ENCODE measurements at places on chromosomes 5 and 9.

- no peak for DNase-seq
Observed at GRCh38 chr5:172207511-172207910, 13.5 kb downstream of the EFCAB9 start.

GRCh38 chr5:134577022-134577795 lies 51.7 kb downstream of the JADE2 start:
- DNase-seq, result no peak

DNA sequence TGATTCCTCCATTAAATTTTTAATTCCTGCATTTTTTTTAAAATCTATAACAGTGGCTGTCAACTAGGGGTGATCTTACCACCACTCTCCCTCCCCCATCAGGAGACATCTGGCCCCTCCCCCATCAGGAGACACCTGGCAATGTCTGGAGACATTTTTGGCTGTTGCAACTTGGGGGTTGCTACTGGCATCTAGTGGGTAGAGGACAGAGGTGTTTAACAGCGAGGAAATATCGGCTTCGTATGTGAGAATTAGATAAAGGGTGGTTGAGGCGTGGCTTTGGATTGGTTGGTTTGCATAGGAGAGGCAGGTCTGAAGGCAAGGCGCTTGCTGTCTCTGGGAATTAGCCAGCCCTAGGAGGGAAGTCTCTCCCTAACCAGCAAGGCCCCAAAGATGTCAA lies 10.5 kb downstream of the CDHR2 start:
- no peak for DNase-seq

DNA sequence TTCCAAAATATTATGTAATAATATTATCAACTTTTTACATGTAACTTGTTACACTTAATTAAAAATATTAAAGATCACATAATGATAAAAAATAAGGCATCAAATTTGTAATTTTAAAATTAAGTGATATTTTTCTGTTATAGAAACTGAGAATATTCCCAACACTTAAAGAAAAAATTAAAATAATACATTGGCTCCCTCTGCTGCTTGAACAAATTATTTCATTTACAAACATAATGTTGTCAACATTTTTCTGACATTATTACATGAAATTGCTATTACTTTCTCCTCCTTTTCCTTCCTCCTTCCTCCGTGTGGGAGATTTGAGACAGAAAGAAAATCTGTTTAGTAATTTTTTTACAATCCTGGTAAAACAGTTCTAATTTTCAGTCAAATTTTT lies 42.3 kb downstream of the RNF180 start:
- no peak for DNase-seq

DNA sequence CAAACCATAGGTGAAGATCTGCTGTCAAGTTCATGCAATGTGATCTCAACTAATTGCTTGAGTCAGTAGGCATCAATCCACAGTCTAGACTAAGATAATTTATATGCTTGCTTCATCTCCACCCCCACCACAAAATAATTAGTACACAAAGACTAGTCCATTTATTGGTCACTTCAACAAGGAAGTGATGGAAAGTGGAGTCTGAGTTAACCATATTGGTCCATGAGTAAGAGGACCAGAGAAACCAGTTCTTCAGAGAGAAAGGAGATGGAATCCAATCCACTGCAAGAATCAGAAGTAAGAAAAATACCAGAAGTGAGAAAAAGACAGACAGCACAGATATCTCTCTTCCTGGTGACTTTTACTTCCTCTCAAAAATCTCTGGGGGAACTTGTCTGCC lies 366.5 kb downstream of the CHSY3 start:
- no peak for DNase-seq

DNA sequence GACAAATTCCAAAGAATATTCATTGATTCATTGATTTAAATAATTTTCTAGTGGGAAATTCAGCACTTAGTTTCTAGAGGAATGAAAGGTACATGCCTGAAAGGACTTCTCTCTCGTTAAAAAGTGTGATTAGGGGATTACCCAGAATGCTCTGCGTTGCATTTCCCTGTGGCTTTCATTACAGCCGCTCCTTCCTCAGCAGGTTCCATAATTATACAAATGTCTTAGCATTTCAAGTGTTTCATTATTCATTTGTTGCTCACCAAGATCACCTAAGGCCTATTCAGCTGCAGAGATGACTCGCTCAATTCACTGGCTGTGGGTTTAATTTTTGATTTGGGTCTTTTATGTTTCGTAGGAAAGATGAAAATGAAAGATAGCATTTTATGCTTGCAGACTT lies 52.8 kb downstream of the SPATA31C2 start:
- no peak for DNase-seq

- no peak for DNase-seq
Observed at GRCh38 chr9:22682961-22683699, 236.5 kb downstream of the DMRTA1 start.

DNA sequence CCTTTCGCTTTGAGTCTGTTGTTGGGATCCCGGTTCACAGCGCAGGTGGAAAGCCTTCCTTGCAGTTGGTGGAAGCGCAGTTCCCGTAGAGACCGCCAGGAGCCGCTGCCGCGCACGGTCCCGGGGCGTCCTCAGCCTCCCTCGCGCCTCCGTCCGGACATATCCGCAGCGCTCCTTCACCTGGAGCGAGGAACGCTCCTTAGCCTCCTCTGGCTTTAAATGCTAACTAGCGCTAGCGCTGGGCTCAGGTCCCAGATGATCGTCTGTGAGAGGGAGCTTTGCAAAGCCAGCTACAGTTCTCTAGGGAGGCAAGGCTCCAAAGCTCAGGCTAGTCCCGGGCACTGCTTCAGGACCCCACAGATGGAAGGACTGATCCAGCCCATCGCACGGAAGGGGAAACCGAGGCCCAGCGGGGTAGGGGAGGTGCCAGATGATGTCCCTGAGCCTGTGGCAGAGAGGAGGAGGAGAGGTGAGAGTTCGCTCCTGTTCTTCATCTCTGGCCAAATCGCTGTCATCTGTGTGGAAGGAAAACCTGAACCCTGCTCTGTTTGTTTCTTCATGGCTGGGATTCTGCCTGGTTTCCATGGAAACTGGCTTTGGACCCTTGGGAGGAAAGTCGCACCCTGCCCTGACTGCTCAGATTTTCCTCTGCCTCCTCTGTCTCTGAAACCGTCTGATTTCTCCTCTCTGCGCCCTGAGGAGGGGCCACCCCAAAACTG lies 31.4 kb downstream of the COL15A1 start:
- no peak for DNase-seq

DNA sequence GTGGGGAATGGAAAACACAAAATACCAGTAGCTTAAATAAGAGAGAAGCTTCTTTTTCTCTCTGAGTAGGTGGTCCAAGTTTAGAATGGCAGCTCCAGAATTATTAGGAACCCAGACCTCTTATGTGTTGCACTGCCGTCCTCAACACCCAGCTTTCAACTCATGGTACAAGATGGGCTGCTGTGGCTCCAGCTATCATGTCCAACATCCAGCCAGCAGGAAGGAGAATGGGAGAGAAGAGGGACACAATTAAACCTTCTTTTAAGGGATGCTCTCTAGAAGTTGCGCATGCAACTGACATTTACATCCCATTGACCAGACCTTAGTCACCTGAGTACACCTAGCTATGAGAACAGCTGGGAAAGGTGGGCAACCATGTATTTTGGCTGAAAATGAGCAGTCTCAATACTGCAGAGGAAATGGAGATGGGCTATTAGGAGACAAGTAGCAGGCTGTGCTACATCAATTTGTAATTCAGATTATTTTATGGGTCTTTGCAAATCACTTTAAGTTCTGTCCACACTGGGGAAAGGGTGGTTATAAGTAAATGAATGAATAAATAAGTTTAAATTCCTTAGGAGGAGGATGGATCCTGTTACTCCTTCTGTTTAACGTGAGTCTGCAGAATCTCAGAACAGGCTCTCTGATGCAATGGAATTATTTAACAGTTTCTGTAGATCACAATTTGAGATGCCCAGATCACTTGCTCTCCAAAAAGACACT lies 76.1 kb downstream of the SLC28A3 start:
- DNase-seq, result no peak

DNA sequence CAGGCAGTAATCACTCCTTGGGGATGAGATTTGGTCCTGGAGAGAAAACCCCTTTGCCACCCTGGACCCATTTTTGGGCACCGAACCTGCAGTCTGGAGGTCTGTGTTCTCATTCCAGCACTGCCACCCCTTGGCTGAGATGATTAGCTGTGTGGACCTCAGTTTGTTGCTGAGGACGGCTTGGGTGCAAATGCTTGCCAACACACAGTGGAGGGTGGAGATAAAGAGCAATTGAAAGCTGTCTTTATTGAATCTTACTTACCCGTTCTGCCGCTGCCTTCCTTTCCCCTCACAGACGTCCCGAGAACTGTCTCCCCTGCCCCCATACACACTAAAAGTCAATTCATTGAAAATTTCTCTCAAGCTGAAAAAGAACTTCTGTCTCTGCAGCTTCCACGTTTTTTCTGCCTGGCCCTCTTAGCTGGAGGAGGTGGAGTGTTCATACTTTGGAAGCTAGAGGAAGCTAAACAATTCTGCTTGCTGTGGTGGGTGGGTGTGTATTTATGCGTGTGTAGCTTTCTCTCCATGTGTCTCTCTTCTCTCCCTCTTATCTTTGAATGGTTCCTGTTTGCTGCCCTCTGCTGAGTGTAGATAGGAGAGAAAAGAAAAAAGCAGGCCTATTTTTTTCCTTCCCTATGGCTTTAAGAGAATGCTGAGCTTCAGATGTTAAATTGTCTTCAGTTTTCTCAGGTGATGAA lies 6.6 kb downstream of the GALNT10 start:
- no peak for DNase-seq

DNA sequence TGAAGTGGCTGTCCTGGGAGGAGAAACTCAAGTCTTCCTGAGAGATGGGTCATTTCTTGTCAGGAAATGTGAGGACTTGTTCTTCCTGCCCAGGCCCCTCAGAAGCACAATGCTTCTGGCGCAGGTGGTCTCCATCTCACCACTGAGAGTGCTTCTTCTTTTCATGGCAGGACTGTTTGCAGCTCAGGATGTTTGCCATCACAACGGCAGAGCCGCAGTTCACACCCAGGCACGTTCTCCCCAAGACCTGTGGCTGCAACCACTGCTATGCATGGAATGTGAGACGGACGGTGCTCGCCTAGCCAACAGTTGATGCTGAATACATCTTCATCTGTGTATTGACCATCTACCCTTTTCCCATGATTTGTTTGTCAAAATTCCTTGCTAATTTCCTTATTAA lies 216.3 kb downstream of the GADD45G start:
- no peak for DNase-seq

GRCh38 chr5:118236108-118236849 lies 752.1 kb downstream of the DTWD2 start:
- no peak for DNase-seq

DNA sequence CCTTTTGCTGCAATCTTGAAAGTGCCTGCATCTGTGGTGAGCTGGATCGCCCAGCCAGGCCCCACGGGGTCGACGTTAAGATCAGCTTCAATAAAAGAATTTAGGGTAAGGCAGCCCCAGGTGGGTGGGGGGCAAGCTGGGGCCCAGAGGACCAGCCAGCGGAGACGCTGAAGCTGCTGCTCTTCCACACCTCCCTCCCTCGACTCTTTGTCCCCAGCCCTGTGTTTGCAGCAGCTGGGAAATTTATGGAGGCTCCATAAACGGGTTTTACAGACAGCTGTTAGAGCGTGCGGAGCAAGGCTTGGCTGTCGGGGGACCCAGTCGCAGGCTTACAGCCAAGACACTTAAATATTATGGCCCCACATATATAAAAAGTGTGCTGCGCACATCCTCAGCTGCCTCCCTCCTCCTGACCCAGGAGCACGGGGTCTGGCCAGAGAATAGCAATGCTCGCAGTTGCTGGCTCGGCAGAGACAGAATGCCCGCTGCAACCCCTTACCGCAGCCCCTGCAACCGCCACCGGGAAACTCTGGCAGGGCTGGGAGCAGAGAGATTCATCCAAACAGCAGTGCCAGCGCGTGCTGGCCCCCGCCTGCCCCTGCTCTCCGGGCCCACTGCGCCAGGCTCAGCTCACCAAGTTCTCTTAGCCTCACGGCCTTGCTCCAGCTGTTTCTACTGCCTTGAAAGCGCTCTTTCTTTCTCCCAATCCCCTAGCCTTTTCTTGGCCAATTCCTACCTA lies 28.4 kb upstream of the MVB12B start:
- DNase-seq, result no peak

DNA sequence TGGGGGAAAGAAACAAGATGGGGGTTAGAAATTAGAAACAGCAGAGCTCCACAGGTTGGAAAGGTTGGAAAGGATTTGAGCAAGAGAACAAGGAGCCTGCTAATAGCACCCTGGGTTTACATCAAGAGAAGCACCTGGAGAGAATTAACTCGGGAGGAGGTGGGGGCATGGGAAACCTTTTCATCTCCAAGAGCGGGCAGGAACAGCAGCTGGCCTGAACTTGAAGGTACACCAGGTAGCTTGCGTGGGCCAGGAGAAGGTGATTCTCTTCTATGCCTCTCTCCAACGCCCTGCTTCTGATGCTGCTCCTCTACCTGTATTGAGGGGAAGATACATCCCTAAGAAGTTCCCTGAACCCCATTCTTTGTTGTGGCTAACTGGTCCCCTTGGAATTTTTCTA lies 37.1 kb upstream of the GLRX start:
- DNase-seq, result no peak

GRCh38 chr5:142621227-142621626 lies 64.7 kb downstream of the FGF1 start:
- DNase-seq, result no peak

GRCh38 chr9:74096420-74096819 lies 400.7 kb upstream of the RORB start:
- no peak for DNase-seq

GRCh38 chr5:10719965-10720364 lies 41.1 kb downstream of the DAP start:
- DNase-seq, result no peak

DNA sequence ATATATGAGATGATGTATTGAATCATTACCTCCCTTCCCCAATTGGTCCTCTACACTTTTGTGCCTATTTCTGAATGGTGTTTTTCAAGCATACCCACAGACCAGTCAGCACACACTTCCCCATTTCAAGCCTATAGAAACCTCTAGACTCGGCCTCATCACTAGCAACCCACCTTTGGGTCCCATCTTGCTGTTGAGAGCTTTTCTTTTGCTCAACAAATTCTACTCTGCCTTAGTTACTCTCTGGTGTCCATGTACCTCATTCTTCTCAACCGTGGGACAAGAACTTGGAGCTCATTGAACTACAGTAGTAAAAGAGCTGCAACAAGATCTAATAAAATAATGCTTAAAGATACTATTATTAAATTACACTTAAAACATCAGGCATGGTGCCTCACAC lies 49.0 kb upstream of the KDM4C start:
- no peak for DNase-seq

DNA sequence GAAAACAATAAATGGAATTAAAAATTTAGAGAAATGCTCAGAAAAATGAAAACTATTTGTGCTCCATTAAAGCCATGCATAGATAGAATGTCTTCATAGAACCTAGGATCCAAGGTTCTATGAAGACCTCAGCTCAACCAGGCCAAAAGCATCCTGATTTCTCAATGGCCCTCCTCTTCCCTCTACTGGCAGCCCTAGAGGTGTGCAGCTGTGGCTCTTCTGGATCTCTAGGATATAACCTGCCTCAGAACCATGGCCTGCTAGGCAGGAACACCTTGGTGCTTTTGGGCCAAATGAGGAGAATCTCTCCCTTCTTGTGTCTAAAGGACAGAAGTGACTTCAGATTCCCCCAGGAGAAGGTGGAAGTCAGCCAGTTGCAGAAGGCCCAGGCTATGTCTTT lies 15.1 kb downstream of the IFNA1 start:
- DNase-seq, result no peak

- no peak for DNase-seq
Observed at GRCh38 chr5:174655351-174655750, 69.0 kb upstream of the MSX2 start.

Data from smooth muscle cell of the brain vasculature (primary cell).